Anterior cingulate cortex (tissue), 58 donors: ENCODE measurements at places on chromosomes 4 and X.

- no peak for DNase-seq
Observed at GRCh38 chrX:69932323-69932722, 117.4 kb downstream of the AWAT2 start.

DNA sequence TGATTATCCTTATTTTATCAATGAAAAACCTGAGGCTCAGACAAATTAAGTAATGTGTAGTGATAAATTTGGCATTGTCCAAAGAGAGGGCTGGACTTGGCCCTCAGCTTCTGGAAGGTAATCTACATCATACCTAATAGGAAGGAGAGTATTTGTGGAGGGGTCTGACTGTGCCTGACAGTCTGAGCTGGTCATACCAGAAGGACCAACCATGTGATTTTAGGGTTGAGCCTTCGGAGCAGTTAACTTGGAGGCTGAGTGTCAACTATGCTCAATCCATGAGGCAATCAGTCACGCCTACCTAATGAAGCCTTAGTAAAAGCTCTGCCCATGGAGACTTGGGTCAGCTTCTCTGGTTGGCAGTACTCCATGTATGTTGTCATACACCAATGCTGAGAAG lies 136.4 kb downstream of the CPE start:
- no peak for DNase-seq

DNA sequence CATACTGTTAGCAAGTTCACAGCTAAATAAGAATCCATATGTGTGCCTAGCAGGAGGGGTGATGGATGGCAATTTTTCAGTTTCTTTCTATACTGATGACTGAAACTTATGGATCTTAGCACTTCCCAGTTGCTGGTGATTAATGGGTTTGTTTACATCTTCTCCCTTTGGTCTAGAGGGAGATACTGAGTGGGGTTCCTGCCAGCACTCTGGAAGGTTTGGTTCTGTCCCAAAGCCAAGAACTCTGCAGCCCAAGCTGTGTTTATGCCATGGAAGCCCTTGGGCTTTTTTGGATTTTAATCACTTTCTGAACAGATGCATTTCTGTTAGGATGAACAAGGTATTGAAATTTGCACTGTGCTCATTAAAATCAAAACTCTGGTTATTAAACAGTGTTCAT lies 43.5 kb downstream of the DDIT4L start:
- DNase-seq = peak; percentile 0

DNA sequence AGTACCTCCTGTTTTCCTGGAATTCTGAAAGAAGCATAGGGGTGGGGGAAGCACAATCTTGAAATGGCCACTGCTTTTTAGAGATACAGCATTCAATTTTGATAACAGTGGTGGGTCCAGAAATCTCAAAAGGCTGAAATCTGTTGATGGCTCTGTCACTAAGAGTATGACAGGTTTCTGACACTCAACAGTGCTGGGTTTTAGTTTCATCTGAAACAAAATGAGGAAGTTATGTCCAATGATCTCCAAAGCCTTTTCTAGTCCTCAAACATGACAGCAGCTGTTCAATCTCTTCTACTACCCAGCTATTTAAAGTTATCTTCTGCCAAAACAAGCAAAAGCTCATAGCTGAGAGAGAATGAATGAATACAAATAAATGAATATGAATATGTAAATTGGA lies 110.5 kb downstream of the IL1RAPL1 start:
- no peak for DNase-seq

GRCh38 chr4:30901461-30902451 lies 181.6 kb downstream of the PCDH7 start:
- no peak for DNase-seq

GRCh38 chrX:39749728-39750127 lies 348.0 kb downstream of the BCOR start:
- no peak for DNase-seq

DNA sequence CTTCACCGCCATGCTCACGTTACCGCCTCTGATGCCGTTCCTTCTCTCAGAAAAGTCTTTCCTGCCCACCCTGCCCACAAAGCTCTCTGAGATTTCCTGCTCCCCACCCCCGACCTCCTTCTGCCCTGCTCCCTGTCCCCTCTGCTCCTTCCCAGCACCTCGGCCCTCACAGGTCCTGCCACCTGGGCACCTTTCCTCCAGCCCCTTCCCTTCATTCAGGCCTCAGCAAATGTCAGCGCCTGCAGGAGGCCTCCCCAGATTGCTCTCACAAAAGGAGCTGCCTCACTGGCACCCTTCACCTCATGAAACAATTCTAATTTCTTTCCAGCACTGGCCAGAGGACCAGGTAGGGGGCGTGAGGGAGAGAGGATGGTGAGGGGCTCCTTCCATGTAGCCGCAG lies 33.6 kb upstream of the MXD4 start:
- DNase-seq = no peak

DNA sequence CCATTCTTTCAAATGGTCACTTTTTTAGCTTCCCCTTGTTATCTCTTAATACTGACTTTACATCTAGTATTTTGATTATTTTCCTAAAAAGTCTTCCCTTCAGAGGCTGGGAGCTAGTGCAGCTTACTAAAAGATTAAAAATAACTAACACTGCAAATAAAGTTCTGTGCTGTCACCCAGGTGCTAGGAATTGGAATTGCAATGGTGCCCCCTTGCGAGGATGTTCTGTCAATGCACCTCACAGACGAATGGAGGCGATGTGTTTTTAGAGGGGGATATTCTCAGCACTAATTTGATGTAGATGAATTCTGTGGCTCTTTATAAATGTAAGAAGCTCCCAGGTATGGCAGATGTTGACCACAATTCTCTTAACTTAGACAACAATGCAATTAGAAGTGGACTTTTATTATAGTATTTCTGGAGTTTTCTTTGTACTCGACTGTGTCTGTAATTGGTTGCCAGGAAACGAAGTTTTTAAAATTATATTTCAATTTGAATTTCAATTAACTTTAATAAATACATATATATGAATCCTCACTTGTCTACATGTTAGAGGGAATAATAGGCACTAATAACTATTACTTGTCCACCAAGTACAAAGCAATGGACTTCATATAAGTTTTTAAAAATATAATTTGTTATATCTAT lies 22.0 kb upstream of the SMIM31 start:
- DNase-seq = peak; percentile 18
